Left lung (tissue), 14 donors: ENCODE measurements at places on chromosomes 2 and 18. TPM values are rescaled to one million over a fixed set of nuclear protein-coding genes. Genes with fewer than 3 reads are reported as not detected.

- DNase-seq = no peak
- H3K4me3 ChIP-seq = no peak overlapping the region
- H3K27me3 ChIP-seq = no peaks in the 10 kb centered on the region
- H3K4me1 ChIP-seq = no peaks in the 10 kb centered on the region
Observed at GRCh38 chr18:9421901-9422327, 53.4 kb upstream of the RALBP1 start.

GRCh38 chr18:58808349-58808748 is 56.3 kb upstream of the ZNF532 start:
- no peak for DNase-seq
- H3K36me3 ChIP-seq = no peaks in the 10 kb centered on the region
- no peaks in the 10 kb centered on the region for H3K4me1 ChIP-seq
- no peak overlapping the region for H3K27ac ChIP-seq

DNA sequence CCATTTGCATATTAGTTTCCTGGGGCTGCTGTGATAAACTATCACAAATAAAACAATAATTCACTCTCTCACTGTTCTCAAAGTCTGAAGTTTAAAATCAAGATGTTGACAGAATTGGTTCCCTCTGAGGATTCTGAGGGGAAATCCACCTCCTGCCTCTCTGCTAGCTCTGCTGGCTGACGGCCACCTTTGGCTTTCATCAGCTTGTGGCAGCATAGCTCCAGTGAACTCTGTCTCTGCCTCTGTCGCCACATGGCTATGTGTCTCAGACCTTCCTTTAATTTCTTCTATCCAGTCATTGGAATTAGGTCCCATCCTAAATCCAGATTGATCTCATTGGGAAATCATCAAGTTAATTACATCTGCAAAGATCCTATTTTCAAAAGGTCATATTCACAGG is 38.9 kb upstream of the TRIM43 start:
- no peak overlapping the region for H3K27ac ChIP-seq
- H3K4me1 ChIP-seq = no peaks in the 10 kb centered on the region
- no peak for DNase-seq
- H3K27me3 ChIP-seq = peaks cover 16% of the 10 kb centered on the region
- H3K4me3 ChIP-seq = no peak overlapping the region
- no peaks in the 10 kb centered on the region for H3K36me3 ChIP-seq

DNA sequence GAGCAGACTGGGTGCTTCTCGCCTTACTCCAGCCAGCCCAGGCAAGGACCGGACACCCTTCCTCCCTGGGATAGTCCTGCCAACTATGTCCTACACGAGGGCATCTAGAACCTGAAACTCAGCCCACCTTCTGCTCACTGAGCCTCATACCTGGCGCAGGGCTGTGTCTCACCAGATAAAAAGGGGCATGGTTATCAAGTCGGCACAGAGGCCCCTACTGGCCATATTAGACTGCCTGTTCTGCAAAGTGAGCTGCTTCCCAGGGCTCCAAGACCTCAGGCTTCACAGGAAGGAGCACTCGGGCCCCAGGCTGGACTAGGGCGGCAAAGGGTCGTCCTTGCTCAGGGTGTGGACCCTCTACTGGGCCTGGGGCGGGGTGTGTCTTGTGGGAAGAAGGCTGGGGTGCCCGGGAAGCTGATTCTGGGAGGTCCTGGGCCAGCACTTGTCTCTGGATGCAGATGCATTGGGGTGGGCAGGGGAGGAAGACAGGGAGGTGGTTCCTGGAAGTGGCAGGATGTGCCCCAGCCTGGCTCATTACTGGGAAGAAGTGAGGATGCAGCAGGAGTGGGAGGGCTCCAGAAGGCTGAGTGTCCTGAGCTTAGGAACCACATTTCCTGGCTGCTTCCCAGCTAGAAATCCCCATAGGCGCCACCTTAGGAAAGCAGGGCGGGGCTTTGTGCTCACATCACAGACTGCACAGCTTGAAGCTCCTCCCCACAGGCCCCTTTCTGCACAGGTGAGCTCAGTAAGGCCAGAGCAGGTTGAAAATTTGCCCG is 19.6 kb downstream of the EHD3 start:
- H3K4me3 ChIP-seq = no peak overlapping the region
- no peaks in the 10 kb centered on the region for H3K4me1 ChIP-seq
- no peaks in the 10 kb centered on the region for H3K27me3 ChIP-seq
- no peak overlapping the region for H3K27ac ChIP-seq
- DNase-seq = no peak

DNA sequence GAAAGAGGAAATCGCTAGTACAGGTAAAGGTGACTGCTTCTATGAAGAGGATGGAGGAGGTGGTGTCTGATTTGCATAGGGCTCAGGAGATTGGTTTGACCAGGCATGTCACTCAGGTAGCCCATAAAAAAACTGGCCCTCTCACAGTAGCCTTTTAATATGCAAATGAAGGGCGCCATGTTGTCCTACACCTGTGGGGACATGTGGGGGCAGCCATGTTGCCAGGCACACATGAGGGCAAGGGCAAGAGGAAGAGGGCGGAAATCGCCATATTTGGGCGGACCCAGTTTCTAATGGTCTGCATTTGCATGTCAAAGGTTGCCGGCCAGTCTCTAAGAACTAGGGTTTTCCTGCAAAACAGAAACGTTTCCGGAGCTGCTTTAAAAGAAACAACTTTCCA is 1330.6 kb downstream of the DSC3 start:
- H3K27me3 ChIP-seq = no peaks in the 10 kb centered on the region
- no peak for DNase-seq
- no peak overlapping the region for H3K27ac ChIP-seq
- no peaks in the 10 kb centered on the region for H3K4me1 ChIP-seq

Gene RNF149
- total RNA-seq = 111 TPM

GRCh38 chr2:233992513-233993217 is 57.8 kb upstream of the SPP2 start:
- H3K4me1 ChIP-seq = no peaks in the 10 kb centered on the region
- no peak for DNase-seq
- H3K36me3 ChIP-seq = no peaks in the 10 kb centered on the region

DNA sequence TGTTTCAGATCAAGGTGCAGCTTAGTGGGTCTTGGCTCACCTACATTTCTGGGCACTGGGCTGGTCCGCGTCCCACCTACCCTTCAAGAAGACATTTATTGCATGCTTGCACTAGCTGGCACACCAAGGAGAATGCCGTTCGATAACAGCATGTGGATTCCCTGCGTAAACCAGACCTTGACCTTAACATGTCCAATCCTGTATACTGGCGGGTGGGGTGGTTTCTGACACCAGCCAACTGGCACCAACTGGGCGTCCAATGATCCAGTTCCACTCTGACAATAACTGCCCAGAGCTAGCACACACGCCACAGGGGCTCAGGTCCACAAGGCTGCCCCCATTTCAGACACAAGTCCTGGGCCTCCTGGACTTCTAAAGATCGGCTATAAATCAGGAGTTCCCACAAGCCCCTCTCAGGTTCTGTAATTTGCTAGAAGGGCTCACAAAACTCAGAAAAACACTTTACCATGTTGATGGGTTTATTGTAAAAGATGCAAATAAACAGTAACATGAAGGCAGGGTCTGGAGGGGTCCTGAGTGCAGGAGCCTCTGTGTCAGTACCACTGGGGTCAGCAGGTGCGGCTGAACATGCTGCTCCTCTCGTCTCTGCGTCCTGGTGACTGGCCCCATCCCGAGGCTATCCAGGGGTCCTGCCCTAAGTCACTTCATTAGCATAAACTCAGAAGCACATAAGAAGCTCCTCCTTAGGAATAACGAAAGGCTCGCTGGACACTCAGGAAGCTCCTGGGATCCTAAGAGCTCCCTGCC is 161.8 kb downstream of the HDAC4 start:
- H3K27ac ChIP-seq = no peak overlapping the region
- no peaks in the 10 kb centered on the region for H3K27me3 ChIP-seq
- peaks cover 7% of the 10 kb centered on the region for H3K36me3 ChIP-seq
- H3K4me1 ChIP-seq = peaks cover 59% of the 10 kb centered on the region
- DNase-seq = no peak

- DNase-seq = no peak
- no peaks in the 10 kb centered on the region for H3K36me3 ChIP-seq
- no peak overlapping the region for H3K27ac ChIP-seq
- no peaks in the 10 kb centered on the region for H3K27me3 ChIP-seq
Observed at GRCh38 chr2:17000184-17000482, 334.5 kb upstream of the CYRIA start.

- DNase-seq = no peak
- no peaks in the 10 kb centered on the region for H3K27me3 ChIP-seq
- no peak overlapping the region for H3K4me3 ChIP-seq
- H3K4me1 ChIP-seq = no peaks in the 10 kb centered on the region
- H3K36me3 ChIP-seq = no peaks in the 10 kb centered on the region
Observed at GRCh38 chr2:76678383-76679024, 843.7 kb downstream of the LRRTM4 start.

- no peak overlapping the region for H3K4me3 ChIP-seq
- H3K27ac ChIP-seq = no peak overlapping the region
- H3K27me3 ChIP-seq = no peaks in the 10 kb centered on the region
- H3K36me3 ChIP-seq = no peaks in the 10 kb centered on the region
- peaks cover 5% of the 10 kb centered on the region for H3K4me1 ChIP-seq
- DNase-seq = no peak
Observed at GRCh38 chr18:10029711-10030110, 115.9 kb downstream of the VAPA start.

DNA sequence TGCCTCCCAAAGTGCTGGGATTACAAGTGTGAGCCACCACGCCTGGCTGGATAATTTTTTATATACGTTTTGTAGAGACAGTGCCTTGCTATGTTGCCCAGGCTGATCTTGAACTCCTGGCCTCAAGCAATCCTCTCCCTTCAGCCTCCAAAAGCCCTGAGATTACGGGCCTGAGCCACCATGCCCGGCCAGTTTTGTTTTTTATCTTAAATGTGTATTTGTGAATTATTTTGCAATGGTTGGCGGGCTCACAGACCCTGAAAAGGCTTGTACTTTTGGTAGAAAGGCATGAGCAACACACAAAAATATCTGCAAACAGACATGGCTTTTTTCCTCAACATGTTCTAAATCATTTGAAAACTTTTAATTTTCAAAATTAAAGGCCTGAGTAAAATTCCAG is 73.4 kb upstream of the TMEM18 start:
- no peaks in the 10 kb centered on the region for H3K36me3 ChIP-seq
- no peak for DNase-seq
- H3K27ac ChIP-seq = no peak overlapping the region
- no peaks in the 10 kb centered on the region for H3K4me1 ChIP-seq
- H3K4me3 ChIP-seq = no peak overlapping the region

GRCh38 chr18:78240101-78240500 is 739.5 kb upstream of the SALL3 start:
- peaks cover 6% of the 10 kb centered on the region for H3K4me1 ChIP-seq
- no peaks in the 10 kb centered on the region for H3K27me3 ChIP-seq
- no peak for DNase-seq
- no peak overlapping the region for H3K4me3 ChIP-seq
- no peak overlapping the region for H3K27ac ChIP-seq
- H3K36me3 ChIP-seq = no peaks in the 10 kb centered on the region

GRCh38 chr2:42876326-42876751 is 84.0 kb upstream of the HAAO start:
- no peaks in the 10 kb centered on the region for H3K36me3 ChIP-seq
- peaks cover 43% of the 10 kb centered on the region for H3K4me1 ChIP-seq
- no peak overlapping the region for H3K4me3 ChIP-seq
- H3K27me3 ChIP-seq = no peaks in the 10 kb centered on the region
- peak; percentile 65 for DNase-seq

Gene PAX3
- total RNA-seq = not detected

Gene MALL
- 288 TPM for total RNA-seq

DNA sequence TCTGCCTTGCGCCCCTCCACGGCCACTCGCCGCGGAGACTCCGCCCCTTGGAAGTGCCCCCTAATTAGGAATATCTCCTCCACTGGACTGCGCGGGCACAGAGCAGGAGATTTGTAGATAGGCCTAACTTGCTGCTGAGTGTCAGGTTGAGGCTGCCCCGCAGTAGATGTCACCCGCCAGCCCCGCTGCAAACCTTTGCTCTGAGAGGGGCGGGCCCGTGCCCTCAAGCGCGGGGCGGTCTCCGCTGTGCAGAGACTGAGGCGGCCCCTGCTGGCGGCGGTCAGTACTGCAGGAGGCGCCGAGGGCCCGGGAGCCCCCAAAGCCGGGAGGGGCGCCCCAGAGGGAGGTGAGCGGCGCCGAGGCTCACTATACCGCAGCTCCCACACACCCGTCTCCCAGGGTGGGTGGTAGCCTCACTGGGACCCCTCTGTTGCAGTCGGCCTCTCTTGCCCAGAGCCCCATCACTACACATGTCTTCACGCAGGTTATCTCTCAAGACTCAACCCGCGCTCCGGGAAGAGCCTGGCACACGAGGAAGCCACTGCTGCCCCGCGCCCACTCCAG is 2.9 kb upstream of the NEURL3 start:
- peaks cover 6% of the 10 kb centered on the region for H3K27me3 ChIP-seq
- no peaks in the 10 kb centered on the region for H3K36me3 ChIP-seq
- H3K27ac ChIP-seq = no peak overlapping the region
- peaks cover 37% of the 10 kb centered on the region for H3K4me1 ChIP-seq
- peak; percentile 68 for DNase-seq
